NCI-H526 (cell line): ENCODE measurements at places on chromosomes 1 and 21.

DNA sequence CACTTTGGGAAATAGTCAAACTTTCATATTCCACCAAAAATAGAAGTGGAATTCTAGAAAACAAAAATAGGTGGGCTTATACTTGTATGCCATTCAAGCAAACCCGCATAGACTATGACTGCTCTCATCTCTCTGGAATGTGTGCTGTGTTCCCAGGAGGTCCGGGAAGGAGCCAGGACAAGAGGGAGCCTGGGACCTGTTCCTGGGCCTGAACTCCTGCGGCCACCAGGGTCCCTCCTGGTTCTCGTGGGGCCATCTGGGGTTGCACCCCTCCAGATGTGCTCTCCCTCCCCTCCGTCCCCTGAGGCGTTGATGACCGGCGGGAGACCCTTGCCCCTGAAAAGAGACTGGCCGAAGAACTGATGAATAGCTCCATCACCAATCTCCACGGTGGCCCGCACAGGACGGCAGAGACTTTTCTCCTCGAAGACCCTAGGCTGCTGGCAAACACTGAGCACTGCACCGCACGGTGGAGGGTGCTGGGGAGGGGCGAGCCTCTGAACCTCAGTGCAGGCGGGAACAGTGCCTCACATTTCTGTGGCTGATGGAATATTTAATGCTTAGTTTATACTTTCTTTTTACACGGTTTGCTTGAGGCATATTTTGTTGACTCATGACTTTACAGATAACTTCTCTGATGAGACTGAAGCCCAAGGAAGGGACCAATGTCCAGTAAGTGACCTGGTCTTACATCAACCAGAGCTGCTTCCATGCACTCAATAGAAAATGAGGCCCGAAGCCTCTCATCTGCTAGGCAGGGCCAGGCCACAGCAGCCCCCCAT lies 9.6 kb upstream of the ADARB1 start:
- DNase-seq: no peak

DNA sequence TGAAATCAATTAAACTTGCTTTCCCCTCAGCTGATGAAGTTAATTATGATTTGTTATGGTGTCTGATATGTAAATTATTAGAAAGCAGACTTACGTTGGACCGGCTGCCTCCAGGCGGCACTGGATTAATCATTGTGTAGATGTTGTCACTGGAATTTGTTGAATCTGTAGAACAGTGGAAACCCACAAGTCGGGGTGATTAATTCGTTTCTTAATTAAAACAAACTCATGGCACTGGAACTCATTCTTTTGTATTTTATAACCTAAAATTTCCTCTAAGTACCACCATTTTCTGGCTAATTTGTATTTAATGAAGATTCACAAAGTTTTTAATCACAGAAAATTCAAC lies 39.0 kb downstream of the MRPL37 start:
- no peak for DNase-seq

DNA sequence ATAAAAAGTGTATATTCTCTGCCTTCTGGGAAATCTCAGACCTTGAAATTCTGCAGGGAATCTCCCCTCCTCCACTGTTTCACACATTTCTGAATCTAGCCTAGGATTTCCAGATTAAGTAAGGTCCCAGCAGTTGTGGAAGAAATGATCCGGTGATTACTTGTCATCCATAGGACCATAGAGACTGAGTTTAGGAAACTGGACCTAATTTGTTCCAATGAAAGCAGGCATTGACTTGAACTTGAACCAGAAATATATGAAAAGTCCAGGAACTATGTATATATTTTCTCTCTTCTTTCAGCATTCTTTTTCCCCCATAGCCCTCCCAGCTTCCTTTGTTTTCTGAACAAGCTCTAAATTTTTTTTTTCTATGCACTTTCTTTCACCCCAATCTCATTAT lies 149.5 kb upstream of the SPAG17 start:
- DNase-seq: no peak

DNA sequence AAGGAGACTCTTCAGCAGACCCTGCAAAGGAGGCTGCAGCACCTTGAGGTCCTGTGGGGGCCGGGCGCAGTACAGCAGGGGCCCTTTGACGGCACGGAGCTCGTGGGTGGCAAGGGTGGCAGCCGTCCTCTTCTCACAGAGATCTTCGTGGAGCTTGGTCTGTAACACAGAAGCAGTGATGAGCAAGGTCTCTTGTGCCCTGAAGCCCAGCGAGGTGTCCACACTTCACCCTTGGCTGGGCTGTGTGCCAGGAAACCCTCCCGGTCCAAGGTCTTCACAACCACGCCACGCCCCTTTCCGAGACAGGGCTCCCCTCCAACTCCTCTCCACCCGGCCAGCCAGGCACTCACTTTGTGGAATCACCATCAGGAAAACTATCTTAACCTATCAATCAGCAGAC lies 11.3 kb downstream of the LRRC47 start:
- DNase-seq: no peak

DNA sequence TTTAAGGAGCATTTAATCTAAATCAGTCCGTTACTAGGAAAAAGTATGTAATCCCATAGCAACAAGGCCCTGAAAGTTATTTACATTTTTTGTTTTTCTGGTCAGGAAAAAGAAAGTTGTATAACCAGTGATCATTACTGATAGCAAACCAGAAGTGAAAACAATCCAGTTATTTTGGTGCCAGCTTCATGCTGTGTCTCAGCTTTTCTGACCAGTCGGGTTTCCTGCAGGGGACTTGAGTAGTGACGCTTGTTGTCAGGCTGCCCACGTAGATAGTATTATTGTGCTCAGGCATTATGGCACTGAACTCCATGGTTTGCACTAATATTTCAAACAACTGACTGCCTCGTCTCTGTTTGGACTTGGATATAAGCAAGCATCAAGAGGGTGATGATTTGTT lies 55.2 kb downstream of the SASS6 start:
- DNase-seq: no peak

DNA sequence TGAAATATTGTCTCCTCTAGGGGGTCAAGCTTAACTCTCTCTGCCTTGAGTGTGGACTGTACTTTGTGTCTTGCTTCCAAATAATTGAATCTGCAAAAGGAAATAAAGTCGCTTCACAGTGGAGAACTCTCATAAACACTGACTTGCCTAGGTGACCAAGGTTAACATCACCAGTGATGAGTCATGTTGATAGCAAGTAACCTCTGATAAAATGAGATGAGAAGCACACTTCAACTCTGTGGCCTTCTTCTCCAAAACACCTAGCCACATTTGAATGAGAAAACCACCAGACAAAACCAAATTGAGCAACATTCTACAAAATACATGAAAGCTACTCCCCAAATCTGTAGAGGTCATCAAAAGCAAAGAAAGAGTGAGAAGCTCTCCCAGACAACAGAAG lies 37.6 kb downstream of the PDE4B start:
- DNase-seq: no peak

- DNase-seq: no peak
Measured at GRCh38 chr1:93749487-93749886, 67.8 kb upstream of the BCAR3 start.

- DNase-seq: no peak
Measured at GRCh38 chr1:107459204-107459904, 318.5 kb downstream of the NTNG1 start.

- DNase-seq: no peak
Measured at GRCh38 chr1:241442686-241443085, 76.9 kb downstream of the FH start.

DNA sequence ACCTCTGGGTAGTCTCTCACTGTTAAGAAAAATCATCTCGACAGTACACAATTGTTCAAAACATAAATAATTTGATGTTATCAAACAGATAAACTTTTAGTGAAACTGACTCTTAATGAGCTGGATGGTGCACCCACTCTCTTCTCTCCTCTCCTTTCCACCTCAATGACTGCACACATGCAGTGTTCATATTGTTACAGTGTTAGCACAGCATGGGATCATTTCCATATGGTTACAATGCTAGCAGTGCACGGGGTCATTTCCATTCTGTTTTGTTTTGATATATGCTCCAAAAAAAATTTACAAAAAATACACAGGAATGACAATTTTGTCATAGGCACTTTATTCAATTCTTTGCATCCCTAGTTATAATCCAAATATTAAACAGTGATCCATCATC lies 26.4 kb upstream of the RNF187 start:
- DNase-seq: peak; percentile 26

DNA sequence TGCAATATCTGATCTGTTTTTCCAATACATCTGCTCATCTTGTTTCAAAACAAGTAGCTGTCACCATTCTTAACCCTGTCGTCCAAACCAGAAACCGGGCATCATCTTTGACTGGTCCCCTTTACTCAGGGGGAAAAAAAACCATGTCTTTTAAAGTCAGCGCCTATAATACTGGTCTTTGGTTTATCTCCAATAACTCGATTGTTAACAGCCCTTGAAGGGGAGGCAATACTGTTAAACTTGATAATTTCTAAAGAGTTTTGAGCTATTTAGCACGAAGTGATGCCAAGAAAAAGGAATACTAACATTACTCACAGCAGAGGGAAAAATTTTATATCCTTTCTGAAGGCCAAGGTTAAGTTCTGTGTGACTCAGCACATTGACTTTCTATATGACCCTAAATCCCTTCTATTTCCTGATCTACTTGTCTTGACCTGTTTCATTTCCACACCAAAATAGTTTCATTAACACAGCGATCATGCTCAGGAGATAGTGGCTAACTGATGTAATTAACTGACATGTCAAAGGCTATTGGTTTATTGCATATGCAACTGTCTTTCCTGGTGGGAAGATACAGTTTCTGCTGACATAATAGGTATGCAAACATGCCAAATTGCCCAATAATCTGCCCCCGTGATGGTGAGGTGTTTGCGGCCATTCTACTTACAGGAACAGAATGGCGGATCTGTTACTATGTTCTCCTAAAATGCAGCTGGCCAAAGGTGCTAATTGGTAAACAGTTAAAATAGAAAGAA lies 59.1 kb downstream of the NFIA start:
- no peak for DNase-seq

DNA sequence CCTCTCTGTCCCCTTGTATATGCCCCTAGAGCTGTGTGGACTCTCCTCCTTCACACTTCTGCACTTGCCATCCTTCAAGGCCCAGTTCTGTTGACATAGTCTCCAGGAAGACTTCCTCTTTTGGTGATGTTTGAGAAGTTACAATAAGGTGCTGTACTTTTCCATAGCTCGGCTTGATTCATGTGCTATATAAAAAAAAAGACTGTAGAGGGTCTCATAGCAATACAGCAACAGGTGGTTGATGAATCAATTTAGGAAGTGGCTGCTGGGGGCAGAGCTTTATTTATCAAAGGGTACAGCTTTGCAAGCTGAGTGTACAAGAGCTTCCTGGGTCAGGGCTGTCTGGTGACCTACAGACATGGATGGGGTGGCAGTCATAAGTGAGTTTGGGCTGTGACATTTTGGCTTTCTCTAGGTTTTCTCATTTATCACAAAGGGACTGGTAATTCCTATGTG lies 102.7 kb downstream of the RUNX1 start:
- DNase-seq: no peak

GRCh38 chr1:37731312-37732019 lies 33.5 kb downstream of the EPHA10 start:
- no peak for DNase-seq

- DNase-seq: no peak
Measured at GRCh38 chr1:25793585-25794170, 6.3 kb upstream of the SELENON start.

GRCh38 chr1:2135941-2136340 lies 58.6 kb downstream of the FAAP20 start:
- DNase-seq: no peak

- DNase-seq: no peak
Measured at GRCh38 chr1:234932106-234932505, 196.5 kb downstream of the TOMM20 start.

- no peak for DNase-seq
Measured at GRCh38 chr1:96488777-96489176, 232.8 kb upstream of the PTBP2 start.
